Endodermal cell (in vitro differentiated cells): ENCODE measurements at places on chromosomes 1 and 21. TPM values are rescaled to one million over a fixed set of nuclear protein-coding genes. Genes with fewer than 3 reads are reported as not detected.

NTRK1 gene
- total RNA-seq, result 0.41 and 0.44 TPM in 2 replicates

DNA sequence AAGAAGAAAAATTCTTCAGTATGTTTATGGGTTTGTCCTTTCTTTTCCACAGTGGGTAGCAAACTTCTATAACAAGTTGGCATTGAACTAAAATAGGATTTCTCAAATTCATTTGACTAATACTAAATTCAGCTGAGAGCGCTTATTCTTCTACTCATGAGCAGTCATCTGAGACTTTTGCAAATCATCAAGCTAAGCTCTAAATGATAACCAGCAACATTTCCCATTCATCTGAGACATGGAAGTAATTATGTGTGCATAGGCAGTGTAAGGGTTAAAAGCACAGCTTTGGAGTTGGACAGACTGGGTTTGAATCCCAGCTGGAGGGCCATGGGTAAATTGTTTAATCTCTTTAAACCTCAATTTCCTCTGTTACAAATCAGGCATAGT lies 18.3 kb upstream of the CNR2 start:
- no peak for DNase-seq

TMEM82 gene
- total RNA-seq, result 0.46 and 0.54 TPM in 2 replicates

SLC5A3 gene
- total RNA-seq, result 44.0 and 57.2 TPM in 2 replicates

GRCh38 chr1:55935236-55935635 lies 644.1 kb downstream of the PLPP3 start:
- no peak for DNase-seq

DNA sequence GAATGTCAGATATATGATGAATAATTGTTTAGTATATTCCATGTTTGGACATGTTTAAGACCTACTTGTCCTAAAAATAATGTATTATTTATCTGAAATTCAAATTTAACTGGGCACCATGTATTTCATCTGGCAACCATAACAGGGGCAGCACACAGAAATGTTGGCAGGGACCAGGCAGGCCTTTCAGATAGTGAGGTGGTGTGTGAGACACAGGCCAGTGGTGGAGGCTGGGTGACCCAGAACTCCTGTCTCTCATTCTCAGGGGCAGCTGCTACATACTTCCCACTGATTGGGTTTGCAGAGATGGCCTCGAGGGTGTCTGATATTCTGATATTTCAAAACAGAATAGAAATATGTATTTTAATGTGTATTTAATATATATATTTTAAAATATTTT lies 1.3 kb upstream of the FASLG start:
- DNase-seq, result no peak

DNA sequence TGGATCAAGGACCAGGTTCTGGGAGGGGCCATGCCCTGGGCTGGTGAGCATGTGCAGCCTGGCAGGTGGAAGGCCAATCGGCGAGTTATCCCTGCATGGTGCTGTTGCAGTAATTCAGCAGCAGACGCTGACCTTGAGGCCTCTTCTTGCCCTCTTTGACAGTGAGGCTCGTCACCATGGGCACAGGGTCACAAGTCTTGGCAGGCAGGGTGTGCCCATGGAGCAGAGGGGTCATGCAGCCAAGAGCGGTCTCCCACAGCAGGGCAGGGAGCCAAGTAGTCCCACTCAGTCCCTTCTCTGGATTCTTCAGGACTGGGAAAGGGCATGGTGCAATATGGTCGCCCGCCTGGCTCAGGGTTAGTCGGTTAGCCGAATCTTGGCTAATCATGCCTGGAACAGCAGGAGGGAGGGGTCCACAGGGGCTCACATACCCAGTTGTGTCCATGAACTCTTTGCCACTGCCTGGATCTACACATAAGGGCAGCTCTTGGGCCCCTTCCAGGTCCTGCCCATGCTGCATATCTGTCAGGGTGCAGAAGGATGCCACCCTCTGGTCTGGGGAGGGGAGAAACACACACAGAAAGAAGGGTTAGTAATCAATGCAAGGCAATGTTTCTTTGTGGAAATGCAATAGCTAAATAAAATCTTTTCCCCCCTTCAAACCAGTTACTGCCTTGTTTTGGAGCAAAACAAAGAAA lies 226.8 kb downstream of the SIPA1L2 start:
- no peak for DNase-seq

DNA sequence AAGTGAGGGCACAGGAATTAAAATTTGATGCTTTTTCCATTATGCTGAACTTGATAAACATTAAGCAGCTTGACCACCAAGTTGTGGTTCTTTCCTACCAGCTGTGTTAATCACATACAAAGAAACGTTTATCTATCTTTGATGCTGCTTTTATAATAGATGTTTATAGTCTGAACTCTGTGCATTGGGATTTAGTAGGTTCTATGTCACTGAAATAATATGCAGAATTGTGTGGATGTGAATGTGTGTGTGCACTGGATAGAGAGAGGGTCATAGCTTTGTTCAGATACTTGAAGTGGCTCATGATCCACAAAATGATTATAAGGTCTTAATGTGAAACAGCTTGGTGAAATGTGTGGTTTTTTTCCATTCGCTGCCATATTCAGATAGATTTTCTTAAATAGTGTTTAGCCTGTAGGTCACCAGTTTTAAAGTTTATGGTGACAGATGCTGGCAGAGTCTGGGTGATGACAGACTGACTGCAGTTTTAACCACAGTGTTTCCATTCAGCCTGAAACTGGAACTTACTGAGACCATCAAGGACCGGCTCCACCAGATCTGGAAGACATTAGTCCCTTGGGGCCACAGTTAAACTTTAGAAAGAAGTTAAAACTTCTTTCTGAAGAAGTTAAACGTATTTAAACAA lies 10.2 kb downstream of the DDI2 start:
- no peak for DNase-seq

LORICRIN gene
- not detected in 2 replicates for total RNA-seq

GRCh38 chr1:152436593-152437496 lies 22.8 kb upstream of the CRNN start:
- DNase-seq, result no peak

CD84 gene
- not detected in 3 replicates for total RNA-seq

TMPRSS3 gene
- total RNA-seq, result not detected in 3 replicates

DNA sequence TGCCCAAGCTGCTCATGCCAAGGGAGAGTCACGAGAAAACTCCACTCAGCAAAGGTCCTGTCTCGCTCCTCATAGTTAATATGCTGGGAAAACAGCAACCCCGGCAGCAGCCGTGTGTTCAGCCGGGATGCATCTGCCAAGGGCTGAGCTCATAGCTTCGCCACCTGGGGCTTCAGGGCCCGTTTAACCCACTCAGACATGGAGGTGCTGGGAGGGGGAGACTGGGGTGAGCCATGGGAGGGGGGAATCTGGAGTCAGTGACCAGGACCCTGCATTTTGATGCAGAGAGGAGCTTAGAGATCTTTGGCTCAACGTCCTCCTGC lies 283.4 kb downstream of the PTPRU start:
- no peak for DNase-seq

DNA sequence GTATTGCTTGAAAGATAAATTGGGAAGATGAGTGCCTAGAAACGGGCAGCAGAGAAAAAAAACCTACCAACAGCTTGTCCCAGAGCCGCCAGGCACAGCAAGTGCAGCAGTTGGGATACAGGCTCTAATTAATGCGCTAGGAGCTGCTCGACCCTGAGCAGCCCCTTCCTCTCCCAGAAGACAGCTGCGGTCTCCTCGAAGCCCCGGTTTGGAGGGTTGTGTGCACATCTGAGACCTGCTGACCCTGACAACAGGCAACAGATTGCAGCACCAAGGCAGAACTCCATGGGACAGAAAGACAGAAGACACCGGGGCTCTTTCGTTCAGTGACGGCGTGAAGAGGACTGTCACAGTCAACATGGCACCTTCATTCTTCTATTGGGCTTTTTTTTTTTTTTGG lies 101.4 kb downstream of the TSEN15 start:
- no peak for DNase-seq

DNA sequence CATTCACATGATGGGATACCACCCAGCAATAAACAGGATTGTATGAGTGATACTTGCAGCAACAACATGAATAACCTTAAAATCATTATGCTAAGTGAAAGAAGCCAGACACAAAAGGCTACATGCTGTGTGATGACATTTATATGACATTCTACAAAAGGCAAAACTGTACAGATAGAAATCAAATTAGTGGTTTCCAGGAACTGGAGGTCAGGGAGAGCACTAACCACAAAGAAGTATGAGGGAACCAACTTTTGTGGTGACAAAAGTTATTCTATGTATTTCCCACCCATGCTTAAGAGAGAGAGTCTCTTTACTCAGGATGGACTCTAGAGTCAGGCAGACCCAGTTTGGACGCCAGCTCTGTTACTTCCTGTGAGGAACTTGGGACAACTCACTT lies 364.5 kb upstream of the DAB1 start:
- no peak for DNase-seq

- DNase-seq, result no peak
Observed at GRCh38 chr1:161816201-161816600, 50.1 kb downstream of the ATF6 start.

DNA sequence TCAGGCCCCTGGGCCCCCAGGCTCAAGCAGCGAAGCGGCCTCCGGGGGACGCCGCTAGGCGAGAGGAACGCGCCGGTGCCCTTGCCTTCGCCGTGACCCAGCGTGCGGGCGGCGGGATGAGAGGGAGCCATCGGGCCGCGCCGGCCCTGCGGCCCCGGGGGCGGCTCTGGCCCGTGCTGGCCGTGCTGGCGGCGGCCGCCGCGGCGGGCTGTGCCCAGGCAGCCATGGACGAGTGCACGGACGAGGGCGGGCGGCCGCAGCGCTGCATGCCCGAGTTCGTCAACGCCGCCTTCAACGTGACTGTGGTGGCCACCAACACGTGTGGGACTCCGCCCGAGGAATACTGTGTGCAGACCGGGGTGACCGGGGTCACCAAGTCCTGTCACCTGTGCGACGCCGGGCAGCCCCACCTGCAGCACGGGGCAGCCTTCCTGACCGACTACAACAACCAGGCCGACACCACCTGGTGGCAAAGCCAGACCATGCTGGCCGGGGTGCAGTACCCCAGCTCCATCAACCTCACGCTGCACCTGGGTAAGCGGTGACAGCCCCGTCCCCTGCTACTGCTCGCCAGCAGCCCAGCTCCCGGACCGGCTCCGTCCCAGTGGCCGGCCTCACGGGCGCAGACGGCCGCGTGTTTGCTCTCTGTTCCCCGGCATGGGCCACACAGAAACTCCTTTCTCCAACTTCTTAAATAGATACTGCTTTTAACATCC lies 539 bp downstream of the LAMC1 start:
- DNase-seq, result peak; percentile 95

HHAT gene
- total RNA-seq, result 5.4 and 6.9 TPM in 2 replicates

- no peak for DNase-seq
Observed at GRCh38 chr1:25041916-25042315, 111.8 kb upstream of the RUNX3 start.

PRXL2B gene
- total RNA-seq, result 18.9 to 34.4 TPM (median 33.1 TPM) in 3 replicates

DNA sequence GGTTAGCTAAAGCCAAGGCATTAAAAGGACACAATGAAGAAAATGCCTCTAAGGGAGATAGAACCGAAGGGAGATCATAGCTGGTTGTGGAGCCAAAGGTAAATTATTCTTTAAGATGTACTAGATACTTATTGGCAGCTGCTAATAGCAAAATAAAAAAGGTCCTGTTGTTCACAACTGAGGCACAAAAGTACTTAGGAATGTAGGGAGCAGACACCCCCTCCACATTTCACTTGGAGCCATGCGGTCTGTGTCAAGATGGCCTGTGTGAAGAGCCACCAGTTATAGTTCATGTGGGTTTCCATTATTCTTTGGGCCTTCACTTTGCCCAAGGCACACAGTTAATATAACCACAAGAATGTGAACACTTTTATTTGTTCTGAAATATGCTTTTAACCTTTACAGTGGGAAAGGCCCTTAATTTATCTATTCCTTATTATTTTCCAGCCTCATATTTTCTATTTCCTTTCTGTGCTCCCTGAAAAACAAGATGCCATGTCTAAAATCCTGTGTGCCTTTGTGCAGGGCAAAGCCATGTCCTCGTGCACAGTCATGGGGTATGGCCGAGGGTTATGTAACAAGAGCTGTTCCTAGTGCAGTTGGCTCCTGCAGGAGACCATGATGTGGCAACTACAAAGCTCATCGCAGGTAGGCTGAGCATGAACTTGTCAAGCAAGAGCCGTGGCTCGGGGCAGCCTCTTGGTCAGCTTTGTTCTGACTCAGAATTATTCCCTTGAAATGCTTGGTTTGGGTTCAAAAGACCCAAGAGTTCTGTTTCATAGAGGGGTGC lies 16.2 kb upstream of the WDR26 start:
- no peak for DNase-seq

NSUN4 gene
- total RNA-seq, result 17.8 and 19.0 TPM in 2 replicates

DNA sequence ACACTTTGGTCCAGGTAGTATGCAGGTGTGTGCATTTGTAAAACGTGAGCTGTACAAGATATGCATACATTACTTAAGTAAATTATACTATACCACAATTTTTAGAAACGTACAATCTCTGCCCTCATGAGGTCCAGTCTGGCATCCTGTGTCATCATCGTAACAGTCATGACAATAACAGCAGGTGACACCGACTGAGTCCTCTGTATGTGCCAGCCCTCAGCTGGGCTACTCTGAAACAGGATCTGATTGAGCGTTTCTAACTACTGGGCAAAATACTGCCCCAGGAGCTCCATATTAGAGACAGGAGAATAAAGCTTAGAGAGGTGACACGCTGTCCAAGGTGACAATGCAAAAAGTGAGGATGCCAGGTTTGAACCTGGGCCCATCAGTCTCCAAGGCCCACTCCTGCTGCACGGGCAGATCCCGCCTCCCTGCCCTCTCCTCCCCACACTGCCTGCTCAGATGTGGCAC lies 47.2 kb upstream of the ECE1 start:
- DNase-seq, result no peak

- DNase-seq, result no peak
Observed at GRCh38 chr1:155651861-155652661, 36.5 kb downstream of the YY1AP1 start.

DNA sequence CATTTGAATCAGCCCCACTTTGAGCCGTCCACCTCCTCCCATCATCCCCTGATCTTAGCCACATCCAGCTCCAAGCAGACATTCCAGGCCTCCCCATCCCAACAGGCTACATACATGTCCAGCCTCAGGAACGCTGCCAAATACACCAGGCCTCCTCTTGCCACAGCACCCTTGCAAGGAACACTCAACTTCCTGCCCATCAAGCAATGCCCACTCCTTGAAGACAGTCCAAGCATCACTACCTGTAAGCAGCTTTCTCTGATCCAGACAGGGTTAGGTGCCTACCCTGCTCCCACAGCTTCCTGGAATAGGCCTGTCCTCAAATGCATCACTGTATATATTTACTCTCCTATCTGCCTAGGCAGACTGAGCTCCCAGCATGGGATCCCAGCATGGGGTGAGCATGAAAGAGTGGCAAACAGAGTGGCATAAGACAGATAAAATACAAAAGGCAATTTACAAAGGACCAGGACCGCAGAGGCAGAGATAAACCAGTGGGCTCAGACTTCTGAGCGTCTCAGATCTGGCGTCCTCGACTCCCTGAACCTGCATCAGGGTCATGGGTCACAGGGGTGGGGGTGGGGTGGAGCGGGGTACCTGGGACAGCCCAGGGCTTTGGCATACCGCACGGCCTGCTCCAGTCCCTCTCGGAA lies 816 bp downstream of the HYI start:
- DNase-seq, result peak; percentile 88

- DNase-seq, result no peak
Observed at GRCh38 chr21:30769724-30770431, 14.7 kb upstream of the KRTAP21-1 start.

DNA sequence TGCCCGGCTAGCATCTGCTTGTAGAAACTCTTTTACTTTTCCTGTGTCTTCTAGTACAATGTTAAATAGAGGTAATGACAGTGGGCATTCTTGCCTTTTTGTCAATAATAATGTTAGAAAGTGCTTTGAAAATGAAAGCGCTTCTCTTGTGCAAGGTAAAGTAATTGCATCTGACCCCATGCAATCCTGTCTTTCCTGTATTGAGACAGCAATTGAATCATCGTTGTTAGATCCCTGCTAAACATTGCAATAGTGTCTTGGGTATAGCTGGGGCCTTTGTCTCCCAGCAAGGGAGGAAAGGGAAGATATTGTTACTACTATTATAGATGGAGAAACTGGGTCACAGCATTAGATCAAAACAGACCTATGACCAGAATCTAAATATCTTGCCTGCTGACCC lies 80.9 kb downstream of the TLR5 start:
- no peak for DNase-seq
